Brain pericyte (primary cell): ENCODE measurements at places on chromosomes 2 and 18.

DNA sequence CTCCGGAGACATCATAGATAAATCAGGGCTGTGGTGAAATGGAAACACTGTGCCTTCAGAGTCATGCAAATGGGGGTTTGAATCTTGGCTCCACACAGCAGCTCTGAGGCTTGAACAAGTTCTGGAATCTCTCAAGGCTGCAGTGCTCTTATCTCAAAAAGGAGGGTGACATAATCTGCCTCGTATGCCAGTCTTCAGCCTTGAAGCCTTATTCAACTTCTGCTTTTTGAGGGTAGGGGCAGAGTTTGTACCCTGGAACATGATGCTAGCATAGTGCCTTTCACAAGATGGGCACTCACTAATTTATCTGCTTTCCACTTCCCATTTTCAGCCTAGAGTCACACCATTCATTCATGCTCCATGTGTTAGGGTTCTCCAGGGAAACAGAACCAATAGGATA is 42.3 kb downstream of the GATA6 start:
- DNase-seq = no peak

- DNase-seq = peak; percentile 73
Observed at GRCh38 chr2:24435391-24436316, 55.4 kb upstream of the NCOA1 start.

DNA sequence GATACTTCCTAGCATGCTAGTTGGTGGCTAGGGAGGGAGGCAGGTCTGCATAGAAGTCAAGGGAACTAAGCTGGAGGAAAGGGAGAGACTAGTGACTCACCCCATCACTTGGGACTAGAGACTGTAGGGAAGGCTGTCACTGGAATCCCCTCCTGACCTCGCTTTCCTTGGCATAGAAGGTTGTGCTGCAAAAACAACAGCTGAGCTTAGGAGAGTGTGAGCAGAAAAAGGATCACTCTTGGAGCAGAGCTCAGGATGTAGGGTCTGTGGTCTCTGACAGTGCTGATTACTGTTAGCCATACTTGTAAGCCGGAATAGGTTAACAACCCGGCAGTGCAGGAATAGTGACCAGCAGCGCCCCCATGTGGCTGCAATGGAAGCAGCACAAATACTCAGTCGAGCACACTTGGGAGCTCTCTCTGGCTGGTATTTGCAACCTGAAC is 66.9 kb upstream of the SMAD2 start:
- no peak for DNase-seq

DNA sequence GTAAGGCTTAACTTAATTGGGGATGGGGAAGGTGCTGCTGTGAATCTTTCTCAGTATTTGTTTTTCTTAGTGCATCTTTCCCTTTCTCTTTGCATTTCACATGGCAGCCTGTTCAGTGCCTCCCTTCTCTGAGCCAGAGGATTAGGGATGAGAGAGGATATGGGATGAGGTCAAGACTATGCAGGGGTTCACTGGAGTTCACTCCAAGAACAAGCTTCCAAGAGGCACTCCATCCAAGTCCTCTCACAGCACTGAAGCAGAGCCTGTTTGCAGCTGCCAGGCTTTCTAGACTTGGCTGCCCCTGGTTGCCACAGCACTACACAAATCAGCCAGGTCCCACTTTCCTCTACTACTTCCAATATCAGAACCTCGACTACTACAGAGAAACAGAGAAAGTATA is 80.3 kb upstream of the GYPC start:
- no peak for DNase-seq

DNA sequence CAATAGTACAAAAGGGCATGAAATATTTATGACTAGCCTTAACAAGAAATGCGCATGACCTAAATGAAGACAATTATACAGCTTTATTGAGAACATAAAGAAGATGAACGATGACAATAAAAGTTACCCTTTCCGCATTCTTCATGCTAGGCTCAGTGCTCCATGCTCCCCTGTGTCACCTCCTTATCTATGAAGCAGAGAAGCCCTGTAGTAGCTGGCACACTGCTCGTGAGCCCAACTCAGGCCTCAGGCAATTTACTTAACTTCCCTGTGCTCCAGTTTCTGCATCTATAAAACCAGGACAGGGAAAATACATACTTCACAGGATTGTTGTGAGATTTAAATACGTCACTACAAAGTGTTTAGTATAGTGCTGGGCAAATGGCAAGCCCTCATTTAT is 34.5 kb upstream of the NABP1 start:
- no peak for DNase-seq

GRCh38 chr18:36396190-36396589 is 98.7 kb downstream of the FHOD3 start:
- no peak for DNase-seq

DNA sequence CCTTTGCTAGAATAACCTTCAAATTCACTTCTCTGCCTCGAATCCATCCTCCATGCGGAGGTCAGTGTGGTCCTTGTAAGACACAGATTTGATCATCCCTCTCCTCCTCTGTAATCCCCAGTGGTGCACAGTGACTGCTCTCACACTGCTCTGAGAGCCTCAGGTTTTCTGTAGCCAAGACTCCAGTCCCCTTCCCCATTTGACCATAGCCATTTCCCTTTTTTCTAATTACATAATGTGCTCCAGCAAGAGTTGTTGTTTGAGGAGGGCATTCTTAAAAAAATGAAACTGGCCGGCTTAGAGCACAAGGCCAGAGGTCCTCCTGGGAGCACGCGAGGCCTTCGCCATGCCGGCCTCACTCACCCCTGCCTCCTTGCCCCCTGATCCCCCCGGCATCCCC is 34.7 kb upstream of the LPIN1 start:
- no peak for DNase-seq

DNA sequence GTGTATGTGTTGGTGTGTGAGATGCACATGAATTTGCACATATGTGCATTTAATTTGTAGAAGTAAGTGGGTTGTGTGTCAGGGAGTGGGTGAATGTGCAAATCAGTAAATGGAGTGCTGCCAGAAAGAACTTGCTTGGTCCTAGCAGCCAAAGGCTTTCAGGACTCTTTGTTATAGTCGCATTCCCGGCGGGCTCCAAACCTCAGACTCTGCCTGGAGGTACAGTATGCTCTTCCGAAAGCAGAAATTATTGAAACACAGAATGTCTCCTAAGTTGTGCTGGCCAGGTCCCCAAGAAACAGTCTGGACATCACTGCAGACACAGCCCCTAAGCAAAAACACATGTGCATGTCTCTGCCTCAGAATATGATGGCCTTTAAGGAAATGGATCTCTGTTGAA is 232.4 kb downstream of the INSIG2 start:
- no peak for DNase-seq

DNA sequence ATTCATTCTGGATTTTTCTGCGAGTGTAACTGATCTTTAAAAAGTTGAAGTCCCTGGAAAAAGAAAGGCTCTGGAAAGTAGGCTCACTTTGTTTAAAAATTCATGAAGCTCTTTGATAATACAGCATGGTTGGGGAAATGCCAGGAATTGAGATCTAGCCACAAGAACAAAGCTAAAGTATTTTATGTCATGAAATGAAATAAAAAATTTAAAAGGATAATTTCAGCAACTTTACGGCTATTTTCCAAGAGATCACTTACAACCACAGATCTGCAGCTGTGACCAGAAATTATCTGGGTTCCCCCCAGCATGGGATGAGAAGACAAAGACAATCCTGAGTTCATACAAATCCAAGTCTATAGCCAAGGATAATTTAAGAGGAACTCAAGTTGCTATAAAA is 25.3 kb upstream of the RFX8 start:
- no peak for DNase-seq

GRCh38 chr2:136204971-136205370 is 87.0 kb upstream of the CXCR4 start:
- no peak for DNase-seq

- DNase-seq = peak; percentile 15
Observed at GRCh38 chr2:5365871-5366461, 326.2 kb upstream of the SOX11 start.

DNA sequence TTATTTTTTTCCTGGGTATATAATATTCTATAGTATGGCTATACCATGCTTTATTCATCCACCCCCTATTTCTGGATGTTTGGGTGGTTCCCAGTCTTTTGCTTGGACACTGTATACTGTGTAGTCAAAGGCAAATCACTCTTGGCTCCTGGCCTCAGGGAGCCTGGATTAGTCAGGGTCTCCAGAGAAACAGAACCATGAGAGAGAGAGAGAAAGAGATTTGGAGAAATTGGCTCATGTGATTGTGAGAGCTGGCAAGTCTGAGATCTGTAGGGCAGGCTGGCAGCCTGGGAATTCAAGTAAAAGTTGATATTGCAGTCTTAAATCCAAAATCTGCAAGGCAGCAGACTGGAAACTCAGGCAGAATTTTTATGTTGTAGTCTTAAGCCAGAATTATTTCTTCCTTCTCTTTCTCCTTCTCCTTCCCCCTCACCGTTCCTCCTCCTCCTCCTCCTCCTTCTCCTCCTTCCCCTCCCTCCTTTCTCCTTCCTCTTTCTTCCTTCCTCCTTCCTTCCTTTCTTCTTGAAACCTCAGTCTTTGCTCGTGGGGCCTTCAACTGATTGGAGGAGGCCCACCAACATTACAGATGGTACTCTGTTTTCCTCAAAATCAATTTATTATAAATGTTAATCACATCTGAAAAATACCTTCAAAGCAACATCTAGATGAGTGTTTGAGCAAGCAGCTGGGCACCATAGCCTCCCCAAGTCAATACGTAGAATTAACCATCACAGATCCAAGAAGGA is 33.0 kb downstream of the CTIF start:
- no peak for DNase-seq

DNA sequence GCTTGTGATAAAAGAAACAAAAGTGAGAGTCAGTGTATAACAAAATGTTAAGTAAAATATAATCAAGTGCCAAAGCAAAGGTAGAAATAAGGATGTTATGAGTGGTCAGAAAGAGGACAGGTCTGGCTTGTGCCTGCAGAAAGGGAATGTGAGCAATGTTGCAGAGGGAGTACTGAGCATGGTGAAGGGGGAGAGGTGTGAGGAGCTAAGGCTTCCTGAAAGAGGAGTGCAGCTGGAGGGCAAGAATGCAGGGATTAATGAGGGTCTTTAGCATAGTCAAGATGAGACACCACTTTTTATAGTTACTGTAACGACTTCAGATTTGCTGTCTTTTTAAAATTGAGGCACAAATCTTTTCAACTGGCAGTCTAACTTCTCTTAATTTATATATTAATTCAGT is 22.0 kb upstream of the FIGN start:
- no peak for DNase-seq

- DNase-seq = no peak
Observed at GRCh38 chr2:96918092-96918753, 48.3 kb upstream of the SEMA4C start.

GRCh38 chr2:60118061-60118460 is 435.4 kb downstream of the BCL11A start:
- DNase-seq = no peak

- DNase-seq = no peak
Observed at GRCh38 chr18:47830772-47831171, 99.7 kb downstream of the SMAD2 start.
